Kidney tubule cell (primary cell): ENCODE measurements at places on chromosomes 1 and 21.

DNA sequence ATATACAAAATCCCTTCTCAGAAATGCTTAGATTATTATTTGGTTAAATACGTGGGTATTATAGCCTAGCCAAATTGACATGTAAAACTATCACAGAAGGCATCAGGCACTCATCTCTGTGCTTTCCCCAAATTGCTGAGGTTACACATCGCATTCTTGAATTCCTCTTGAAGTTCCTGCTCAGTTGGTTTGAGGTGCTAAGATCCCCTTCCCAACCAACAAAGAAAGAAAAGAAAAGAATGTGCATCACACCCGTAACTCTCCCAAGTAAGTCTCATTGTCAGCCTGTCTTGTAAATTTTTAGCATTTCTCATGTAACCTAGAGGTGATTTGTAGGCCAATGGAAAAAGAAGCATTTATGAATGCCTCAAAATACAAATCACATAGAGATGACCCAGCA is 539.2 kb upstream of the PRMT6 start:
- DNase-seq, result no peak

DNA sequence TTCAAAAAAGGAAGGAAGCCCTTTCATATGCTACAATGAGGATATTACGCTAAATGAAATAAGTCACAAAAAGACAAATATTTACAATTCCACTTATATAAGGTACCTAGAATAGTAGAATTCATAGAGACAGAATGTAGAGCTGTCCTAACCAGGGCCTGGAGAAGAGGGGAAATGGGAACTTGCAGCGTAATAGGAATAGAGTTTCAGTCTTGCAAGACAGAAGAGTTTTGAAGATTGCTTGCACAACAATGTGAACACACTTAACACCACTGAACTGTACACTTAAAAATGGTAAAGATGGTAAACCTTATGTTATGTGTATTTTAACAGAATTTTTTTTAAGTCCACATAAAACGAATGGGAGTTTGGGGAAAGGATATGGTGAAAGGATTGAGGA is 2.9 kb downstream of the CD1B start:
- DNase-seq, result no peak

DNA sequence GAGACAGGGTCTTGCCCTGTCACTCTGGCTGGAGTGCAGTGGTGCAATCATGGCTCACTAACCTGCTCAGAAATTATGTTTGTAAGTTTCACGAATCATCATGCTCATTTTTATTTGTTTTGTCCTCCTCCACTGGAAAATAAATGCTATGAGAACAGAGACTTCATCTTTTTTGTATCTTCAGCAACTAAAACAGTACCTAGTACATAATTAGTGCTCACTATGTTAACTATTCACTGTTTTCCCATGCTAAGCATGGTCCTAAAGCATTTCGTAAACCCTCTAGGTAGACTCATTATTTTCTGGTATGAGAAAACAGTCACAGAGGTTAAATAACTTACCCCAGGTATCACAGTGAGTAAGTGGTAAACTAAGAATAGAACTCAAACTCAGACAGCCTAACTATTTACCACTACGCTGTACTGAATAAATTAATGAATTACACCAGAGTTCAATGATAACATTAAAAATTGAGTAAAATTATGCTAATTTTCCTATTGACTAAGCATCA is 118.4 kb downstream of the RERE start:
- peak; percentile 45 for DNase-seq

DNA sequence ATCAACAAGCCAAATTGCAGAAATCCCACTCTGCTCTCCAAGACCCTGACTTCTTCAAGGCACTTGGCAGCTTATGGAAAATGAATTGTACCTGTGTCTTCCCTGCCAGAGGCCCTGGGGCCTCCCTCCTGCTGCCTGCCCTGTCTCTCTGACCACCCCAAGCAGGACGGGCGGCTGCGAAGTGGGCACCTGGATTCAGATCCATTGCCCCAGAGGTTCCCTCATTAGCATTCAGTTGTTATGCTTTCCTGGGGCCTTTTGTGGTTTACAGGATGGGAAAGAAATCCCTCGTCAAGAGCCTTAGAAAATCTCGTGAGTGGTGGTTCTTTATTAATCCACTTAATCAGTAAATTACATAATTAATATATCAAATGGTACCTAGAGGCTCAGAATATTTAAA is 179.3 kb downstream of the TNR start:
- no peak for DNase-seq

GRCh38 chr1:229278120-229278741 is 7.3 kb downstream of the RAB4A start:
- no peak for DNase-seq

DNA sequence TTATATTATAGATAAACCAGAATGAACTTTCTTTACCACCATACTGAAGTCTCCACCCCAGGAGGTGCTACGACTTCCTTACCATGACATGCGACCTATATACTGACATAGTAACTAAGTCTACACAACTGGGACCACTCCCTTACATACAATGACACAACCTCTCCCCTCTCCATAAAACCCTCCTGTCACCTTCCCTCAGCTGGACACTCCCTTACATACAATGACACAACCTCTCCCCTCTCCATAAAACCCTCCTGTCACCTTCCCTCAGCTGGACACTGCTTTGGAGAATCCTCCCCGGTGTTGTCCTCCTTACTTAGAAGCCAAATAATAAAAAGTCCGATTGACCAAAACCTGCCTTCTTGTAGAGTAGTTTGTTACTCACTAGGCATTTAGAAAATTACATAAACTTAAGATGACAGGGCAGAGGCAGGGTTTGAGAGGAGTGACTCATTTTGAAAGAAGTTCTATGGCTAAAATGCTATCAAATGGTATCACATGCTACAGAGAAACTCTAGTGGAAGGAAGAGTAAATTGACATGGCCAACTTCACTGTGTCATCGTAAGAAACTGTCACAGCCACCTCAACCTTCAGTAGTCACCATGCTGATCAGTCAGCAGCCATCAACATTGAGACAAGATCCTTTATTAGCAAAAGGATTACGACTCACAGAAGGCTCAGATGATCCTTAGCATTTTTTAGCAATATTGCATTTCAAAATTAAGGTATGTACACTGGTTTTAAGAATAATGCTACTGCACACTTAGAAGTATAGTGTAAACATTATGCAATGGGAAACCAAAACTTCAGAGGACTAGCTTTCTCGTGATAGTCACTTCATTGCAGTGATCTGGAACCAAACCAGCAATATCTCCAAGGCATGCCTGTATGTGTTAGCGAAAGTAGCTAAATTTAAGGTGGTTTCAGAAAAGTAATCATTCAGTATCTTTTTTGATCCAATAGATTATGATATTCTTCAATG is 56.4 kb downstream of the AHCTF1 start:
- peak; percentile 76 for DNase-seq

- no peak for DNase-seq
These were observed 174.6 kb downstream of the USH2A start for GRCh38 chr1:216248628-216249027.

DNA sequence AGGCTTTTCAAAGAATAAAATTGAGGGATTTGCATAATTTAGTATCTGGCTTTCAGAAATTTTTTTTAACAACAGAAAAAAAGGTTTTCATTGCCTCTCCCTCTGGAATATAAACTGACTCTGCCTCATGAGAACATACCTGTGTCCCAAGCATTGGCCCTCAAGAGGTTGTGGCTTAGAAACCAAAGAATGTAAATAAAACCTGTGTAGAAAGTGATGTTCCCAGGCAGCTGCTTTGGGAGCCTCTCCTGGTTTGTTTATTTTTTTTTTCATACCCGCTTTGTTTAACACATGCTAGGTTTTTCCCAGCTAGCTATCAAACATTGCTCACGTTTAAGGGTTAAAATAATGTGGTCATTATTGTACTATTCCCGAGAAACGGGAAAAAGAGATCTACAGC is 40.5 kb upstream of the IFNAR2 start:
- no peak for DNase-seq
